ENCODE measurements at places on chromosomes 7 and 10.
A peak's percentile ranks its signal among the peaks of the same experiment; 100 is the strongest.

GRCh38 chr7:82443036-82443546 is 486 bp downstream of the CACNA2D1 start:
- no peak for DNase-seq

DNA sequence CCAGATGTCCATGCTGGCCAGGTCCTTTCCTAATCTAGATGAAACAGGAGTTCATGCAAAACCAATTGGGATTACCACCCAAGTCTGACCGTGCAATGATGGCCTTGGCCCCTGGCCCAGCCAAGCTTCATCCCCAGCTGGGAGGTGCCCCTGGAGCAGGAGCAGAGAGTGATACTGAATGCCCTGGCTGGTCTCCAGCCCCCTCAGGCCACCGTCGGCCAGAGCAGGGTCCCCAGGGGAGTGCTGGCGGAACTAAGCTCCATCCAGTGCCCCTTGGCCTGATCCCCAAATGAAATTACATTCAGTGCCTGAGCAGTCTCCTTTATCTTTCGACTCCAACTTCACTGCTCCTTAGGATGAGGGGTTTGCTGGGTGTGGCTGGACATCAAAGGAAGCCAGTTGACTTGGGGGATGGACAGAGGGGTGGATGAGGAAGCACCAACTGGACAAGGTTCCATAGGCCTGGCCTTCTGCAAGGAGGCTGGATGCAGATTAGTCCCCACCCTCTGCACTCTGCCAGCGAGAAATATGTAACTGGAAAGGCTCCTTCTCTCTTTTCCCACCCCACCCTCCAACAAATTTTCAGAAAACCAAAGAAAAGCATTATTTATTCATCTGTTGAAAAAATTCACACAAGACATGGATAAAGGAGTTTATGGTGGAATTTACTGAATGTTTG is 275.5 kb downstream of the PLXNA4 start:
- no peak for DNase-seq

DNA sequence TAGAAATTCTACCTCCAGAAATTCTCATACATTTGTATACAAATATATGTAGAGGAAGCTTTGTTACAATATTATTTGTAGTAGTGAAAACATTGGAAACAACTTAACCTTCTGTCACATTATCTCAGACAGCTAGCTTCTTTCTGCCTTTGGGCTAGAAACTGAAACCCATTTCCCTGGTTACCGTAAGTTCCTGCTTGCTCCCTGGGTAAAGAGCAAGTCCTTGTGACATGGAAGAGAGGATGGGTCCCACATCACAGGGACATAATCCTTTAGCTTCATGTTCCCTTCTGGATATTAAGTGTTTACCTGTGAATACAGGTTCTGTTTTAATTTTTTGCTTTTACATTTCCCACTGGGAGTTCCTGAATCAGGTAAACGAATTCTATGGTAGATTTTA is 41.8 kb downstream of the KLHDC10 start:
- DNase-seq = no peak

DNA sequence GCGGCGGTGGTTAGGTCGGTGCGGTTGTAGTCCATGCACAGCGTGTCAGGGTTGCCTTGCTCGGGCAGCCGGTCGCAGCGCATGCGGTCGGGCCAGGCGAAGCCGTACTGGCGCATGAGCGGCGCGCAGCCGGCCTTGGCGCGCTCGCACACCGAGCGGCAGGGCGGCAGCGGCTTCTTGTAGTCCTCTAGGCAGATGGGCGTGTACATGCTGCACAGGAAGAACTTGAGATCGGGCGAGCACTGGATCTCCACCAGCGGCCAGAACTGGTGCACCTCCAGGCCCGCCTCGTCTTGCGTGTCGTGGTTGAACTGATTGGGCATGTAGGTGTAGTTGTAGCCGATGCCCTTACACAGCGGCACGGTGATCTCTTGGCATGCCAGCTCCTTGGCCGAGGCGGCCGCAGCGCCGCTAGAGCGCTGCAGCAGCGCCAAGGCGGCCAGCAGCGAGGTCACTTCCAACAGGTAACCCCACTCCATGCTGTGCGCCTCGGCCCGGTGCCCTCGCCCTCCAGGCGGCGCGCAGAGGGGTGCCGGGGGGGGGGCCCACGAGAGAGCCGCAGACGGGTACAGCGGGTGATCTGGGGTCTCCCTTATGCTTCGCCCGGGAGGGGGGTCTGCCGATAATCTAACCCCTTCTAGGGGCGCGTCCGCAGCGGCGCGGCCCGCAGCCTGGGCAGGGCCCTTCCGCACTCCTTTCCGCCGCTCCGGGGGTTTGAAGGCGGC is 983 bp downstream of the FZD8 start:
- DNase-seq = peak; percentile 72

DNA sequence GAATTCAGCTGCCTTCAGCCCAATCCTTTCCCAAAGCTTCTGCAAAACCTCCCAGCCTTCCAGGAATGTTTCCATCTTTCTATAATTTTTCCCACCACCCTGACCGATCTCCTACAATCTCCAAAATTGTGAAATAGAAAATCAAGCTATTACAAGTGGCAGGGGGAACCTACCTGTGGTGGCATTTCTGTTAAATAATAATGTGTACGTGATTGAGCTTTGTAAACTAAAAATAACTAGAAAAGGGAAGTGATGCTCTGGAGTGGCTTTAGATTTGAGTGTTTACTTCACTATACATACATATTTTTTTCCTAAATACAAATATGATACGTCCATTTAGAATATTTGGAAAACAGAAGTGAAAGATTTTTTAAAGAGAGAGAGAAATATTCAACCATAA is 593.6 kb downstream of the GRM8 start:
- no peak for DNase-seq

DNA sequence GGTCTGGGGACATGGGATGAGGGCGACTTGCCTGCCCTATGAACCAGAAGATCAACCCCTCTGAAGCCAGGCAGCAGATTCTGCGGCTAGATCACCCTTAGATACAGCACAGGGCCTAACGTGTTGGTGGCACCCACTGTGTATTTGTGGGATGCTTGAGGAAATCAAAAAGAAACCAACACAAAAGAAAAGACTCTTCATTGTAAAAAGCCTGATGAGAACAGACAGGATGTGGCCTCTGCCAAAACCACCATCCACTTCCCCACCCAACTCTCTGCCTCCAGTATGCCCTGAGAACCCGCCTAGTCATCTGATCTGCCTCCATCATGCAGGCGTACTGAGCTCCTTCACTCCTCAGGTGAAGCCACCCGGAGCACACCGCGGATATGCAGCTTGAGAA is 97.2 kb upstream of the INSYN2A start:
- DNase-seq = no peak

Measured in body of pancreas (tissue), 4 donors.